H1 (cell line): ENCODE measurements at places on chromosomes 1 and 21. TPM values are rescaled to one million over a fixed set of nuclear protein-coding genes. Genes with fewer than 3 reads are reported as not detected.

- no peak overlapping the region for H3K27ac ChIP-seq
- DNase-seq = no peak
- H3K4me1 ChIP-seq = 0 out of 2 replicates have a peak, but pooled peaks cover 3% of the 10 kb centered on the region
- no peaks in the 10 kb centered on the region for H3K36me3 ChIP-seq
- no peak overlapping the region for H3K4me3 ChIP-seq
Measured at GRCh38 chr1:68938051-68938666, 441.3 kb upstream of the DEPDC1 start.

- H3K27ac ChIP-seq = no peak overlapping the region
- no peaks in the 10 kb centered on the region for H3K4me1 ChIP-seq
- DNase-seq = no peak
Measured at GRCh38 chr1:172339842-172340241, 80.6 kb upstream of the C1orf105 start.

DNA sequence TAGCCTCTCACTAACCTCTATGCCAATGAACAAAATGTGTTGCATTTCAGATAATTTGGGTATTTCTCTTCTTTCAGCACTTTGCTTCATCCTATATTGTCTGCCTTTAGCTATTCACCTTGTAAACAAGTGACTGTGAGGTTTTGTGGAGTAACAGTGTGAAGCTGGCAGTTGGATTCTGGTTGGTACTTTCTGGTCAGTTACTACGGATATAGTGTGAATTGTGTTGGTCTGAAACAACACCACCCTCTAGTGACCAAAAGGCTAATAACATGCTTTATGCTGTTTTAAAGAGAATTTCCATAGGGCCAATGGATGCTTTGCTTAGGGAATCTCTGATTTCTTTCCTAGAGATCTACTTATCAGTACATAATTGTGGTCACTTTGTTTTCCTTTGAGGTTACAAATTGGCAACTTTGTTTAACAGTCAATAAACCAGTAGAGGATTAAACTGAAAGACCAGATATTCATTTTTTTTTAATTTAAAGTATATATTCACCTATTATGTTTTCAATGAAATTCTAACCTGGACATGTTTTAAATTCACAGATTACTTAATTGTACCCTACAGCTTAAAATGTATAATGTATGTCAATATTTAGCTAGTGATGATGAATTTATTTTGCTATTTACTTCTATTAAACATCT is 2.5 kb upstream of the PTGER3 start:
- no peak overlapping the region for H3K4me3 ChIP-seq
- no peak overlapping the region for H3K27ac ChIP-seq
- peaks cover 21% of the 10 kb centered on the region for H3K27me3 ChIP-seq
- H3K4me1 ChIP-seq = peaks cover 7% of the 10 kb centered on the region
- no peak for DNase-seq
- H3K36me3 ChIP-seq = no peaks in the 10 kb centered on the region

DNA sequence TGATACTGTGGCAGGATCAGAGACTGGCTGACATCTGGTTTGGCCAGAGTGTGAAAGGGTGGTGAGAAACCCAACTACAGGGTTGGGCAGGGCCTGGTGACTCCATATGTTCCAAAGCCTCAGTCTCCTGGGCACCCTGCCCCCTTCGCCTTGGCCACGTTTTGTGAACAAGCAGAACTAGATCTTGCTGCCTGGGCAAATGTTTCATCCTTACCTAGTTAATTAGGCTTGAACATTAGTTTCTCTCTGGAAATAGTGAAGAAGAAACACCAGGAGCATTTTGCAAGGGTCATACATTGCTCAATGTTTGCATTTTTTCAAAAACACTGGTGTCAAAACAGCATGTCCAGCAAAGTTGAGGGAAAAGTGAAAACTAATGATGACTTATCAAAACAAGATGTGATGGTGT is 60.5 kb downstream of the MAP3K7CL start:
- H3K27me3 ChIP-seq = no peaks in the 10 kb centered on the region
- H3K4me1 ChIP-seq = peaks cover 4% of the 10 kb centered on the region
- H3K4me3 ChIP-seq = no peak overlapping the region

DNA sequence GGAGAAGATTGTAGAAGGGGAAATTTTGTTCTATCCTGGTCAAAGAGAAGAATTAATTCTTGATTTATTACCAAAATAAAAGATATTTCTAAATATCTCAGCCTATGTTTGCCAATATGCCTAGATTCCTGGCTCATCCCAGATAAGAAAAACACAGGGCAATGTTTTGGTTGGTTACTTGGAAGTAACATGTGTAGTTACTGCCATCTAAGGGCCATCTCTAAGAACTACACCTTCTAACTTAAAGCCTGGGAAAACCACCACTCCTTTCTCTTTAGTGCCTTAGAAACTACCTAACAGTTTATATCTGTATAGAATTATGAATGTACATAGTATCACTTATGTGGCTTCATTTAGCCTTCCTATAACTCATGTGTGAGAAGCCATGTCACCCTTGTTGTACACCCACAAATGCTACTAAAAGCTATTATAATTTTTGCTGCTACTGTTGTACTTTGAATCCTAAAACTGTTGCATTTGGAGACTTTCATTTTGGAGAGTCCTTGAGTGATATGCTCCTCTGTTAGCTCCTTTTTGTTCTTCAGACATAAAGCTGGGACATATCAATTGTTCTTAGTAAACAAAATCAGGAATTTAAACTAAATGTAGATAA is 4.5 kb downstream of the AIM2 start:
- DNase-seq = no peak
- H3K36me3 ChIP-seq = no peaks in the 10 kb centered on the region
- H3K4me1 ChIP-seq = no peaks in the 10 kb centered on the region
- H3K27ac ChIP-seq = no peak overlapping the region

- no peak overlapping the region for H3K4me3 ChIP-seq
- DNase-seq = no peak
- no peaks in the 10 kb centered on the region for H3K27me3 ChIP-seq
- H3K36me3 ChIP-seq = no peaks in the 10 kb centered on the region
- H3K27ac ChIP-seq = no peak overlapping the region
Measured at GRCh38 chr1:85563139-85563538, 17.4 kb upstream of the CCN1 start.

GRCh38 chr1:61680500-61680899 is 44.4 kb downstream of the TM2D1 start:
- no peak overlapping the region for H3K4me3 ChIP-seq
- no peaks in the 10 kb centered on the region for H3K27me3 ChIP-seq
- H3K36me3 ChIP-seq = no peaks in the 10 kb centered on the region
- DNase-seq = no peak
- no peak overlapping the region for H3K27ac ChIP-seq

GRCh38 chr1:29096231-29096886 is 27.3 kb downstream of the TMEM200B start:
- peaks cover 7% of the 10 kb centered on the region for H3K4me1 ChIP-seq
- no peaks in the 10 kb centered on the region for H3K27me3 ChIP-seq
- H3K27ac ChIP-seq = no peak overlapping the region
- peaks cover 2% of the 10 kb centered on the region; the same call in 1 of the 2 replicates for H3K36me3 ChIP-seq

- H3K36me3 ChIP-seq = no peaks in the 10 kb centered on the region
- no peak for DNase-seq
- H3K27me3 ChIP-seq = no peaks in the 10 kb centered on the region
- H3K27ac ChIP-seq = no peak overlapping the region
- no peak overlapping the region for H3K4me3 ChIP-seq
- H3K4me1 ChIP-seq = no peaks in the 10 kb centered on the region
Measured at GRCh38 chr1:180563026-180563827, 4.5 kb downstream of the OVAAL start.

DNA sequence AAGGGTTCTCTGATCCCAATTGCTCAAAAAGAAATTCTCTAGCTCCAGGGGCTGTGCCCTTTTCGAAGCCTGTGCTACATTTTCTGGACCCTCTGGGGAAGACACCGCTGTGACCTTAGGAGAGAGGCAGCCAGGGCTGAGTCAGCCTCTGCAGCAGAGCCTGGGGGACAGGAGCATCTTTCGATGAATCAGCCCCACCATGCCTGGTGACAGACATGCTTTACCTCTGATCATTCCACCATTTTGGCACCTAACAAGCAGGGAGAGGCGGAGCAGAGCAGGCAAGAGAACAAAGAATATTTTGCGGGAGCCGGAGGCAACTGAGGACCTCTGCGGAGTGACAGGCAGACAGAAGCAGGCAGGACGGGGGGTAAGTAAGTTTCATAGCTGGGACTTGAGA is 84.9 kb downstream of the VWA5B1 start:
- H3K27me3 ChIP-seq = peaks cover 2% of the 10 kb centered on the region; the same call in 1 of the 2 replicates
- DNase-seq = no peak
- no peak overlapping the region for H3K4me3 ChIP-seq

Gene NDUFV3
- 44.4 and 47.1 TPM in 2 replicates for total RNA-seq

Gene RGSL1
- not detected in 2 replicates for total RNA-seq

Gene ATP1A4
- 0.57 and 0.61 TPM in 2 replicates for total RNA-seq
